NCI-H2029 (cell line): ENCODE measurements at places on chromosomes 2 and 18.

- peak; percentile 89 for DNase-seq
Observed at GRCh38 chr2:9174771-9175437, 31.7 kb upstream of the ASAP2 start.

DNA sequence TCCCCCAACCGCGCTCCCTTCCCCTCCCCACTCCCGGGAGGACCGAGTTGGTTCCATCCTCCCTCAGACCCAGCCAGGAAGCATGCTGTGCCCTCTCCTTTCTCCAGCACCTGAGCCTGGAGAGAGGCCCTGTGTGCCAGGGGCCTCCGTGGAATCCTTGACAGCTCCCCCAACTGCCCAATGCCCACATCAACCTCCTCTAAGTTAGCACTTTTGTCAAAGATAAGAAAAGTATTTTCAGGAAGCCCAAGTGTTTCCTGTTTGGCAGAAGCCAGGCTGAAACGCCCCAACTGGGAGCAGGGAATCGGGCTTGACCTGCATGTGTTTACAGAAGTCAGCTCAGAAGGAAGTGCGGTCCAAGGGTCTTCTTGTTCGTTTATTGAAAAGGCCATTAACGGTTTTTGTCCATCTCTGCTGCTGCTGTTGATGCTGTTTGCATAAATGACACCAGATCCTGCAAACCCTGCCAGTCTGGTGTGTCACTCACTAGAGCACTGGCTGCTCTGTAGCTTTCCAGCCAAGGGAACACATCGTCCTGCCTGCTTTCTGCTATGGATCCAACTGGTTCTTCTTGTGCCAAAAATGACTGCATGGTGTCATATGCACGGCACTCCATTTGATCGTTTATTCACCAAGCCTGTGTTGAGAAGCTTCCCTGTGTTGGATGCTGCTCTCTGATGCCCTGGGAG lies 35.4 kb upstream of the COL6A3 start:
- DNase-seq = peak; percentile 70

GRCh38 chr18:28189400-28190239 lies 12.7 kb upstream of the CDH2 start:
- no peak for DNase-seq

GRCh38 chr2:105919826-105920225 lies 175.1 kb downstream of the NCK2 start:
- peak; percentile 30 for DNase-seq

GRCh38 chr2:220181165-220181564 lies 553.7 kb downstream of the SLC4A3 start:
- DNase-seq = no peak

DNA sequence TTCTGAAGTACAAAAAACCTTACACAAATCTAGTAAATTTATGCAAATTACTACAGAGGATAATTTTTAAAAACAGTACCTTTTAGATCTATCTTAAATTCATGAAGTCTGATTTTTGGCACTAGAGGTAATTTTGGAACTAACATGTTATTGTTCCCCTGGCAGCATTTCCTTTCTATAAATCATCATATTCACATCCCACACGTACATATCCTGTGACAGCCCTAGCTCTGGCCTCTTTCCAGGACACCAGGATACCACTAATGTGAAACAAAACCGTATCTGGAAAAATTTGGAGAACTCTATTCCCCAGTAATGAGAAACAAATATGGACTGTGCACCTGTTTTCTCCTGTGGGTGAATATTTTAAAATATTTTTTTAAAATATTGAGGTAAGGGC lies 14.0 kb upstream of the BIRC6 start:
- no peak for DNase-seq

GRCh38 chr2:33496726-33497125 lies 20.3 kb downstream of the RASGRP3 start:
- DNase-seq = no peak

DNA sequence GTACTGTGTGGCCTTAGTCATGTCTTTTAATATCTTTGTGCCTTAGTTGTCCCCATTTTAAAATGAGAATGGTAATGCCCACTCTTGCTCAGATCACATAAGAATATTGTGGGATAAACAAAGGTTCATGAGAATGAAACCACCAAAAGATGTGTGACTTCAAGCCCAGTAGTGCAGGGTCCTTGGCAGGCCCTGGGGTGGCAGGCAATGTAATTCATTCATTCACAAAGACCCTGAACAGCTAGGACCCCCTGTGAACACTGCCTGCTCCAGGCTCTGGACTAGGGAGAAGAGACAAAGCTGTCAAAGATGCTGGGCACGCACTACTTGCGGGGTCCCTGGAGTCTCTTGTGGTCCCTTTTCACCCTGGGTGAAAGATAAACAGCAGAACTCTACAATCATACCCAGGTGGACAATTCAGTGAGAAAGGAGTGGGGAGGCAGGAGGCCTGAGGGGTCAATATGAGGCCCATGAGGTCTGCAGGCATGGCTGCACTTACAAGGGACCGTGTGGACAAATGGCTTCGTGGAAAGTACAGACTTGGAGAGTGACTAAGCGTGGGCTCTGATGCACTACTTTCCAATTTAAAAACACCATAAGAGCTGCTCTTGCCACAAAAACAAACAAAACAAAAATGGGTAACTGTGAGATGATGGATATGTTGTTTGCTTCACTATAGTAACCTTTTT lies 136.1 kb downstream of the SMAD7 start:
- DNase-seq = no peak

DNA sequence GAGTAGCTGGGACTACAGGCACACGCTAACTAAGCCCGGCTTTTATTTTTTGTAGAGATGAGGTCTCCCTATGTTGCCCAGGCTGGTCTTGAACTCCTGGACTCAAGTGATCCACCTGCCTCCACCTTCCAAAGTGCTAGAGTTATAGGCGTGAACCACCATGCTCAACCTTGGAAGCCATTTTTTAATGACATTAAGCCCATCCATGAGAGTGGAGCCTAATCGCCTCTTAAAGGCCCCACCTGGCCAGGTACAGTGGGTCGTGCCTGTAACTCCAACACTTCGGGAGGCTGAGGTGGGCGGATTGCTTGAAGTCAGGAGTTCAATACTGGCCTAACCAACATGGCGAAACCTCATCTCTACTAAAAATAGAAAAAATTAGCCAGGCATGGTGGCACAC lies 41.6 kb upstream of the TFCP2L1 start:
- no peak for DNase-seq

- DNase-seq = no peak
Observed at GRCh38 chr2:60070196-60070595, 483.3 kb downstream of the BCL11A start.

GRCh38 chr18:24782566-24782965 lies 322.1 kb downstream of the HRH4 start:
- no peak for DNase-seq

DNA sequence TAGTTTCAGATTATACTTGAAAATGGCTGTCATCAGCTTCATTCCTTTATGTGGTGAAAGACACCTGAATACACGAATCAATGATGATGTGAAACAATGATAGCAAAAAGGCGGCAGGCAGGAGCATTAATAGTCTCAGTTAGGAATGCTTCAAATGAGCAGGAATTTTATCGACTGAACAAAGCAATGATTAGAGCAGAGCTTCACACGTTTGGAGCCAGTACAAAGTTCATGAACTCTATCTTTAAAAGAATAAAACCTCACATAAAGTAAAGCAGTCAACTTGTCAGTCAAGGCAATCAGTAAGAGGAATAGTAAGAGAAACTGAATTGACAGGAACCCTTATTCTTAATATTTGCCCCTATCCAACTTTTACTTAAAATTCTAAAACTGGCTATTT lies 78.4 kb upstream of the SERTAD2 start:
- DNase-seq = no peak

DNA sequence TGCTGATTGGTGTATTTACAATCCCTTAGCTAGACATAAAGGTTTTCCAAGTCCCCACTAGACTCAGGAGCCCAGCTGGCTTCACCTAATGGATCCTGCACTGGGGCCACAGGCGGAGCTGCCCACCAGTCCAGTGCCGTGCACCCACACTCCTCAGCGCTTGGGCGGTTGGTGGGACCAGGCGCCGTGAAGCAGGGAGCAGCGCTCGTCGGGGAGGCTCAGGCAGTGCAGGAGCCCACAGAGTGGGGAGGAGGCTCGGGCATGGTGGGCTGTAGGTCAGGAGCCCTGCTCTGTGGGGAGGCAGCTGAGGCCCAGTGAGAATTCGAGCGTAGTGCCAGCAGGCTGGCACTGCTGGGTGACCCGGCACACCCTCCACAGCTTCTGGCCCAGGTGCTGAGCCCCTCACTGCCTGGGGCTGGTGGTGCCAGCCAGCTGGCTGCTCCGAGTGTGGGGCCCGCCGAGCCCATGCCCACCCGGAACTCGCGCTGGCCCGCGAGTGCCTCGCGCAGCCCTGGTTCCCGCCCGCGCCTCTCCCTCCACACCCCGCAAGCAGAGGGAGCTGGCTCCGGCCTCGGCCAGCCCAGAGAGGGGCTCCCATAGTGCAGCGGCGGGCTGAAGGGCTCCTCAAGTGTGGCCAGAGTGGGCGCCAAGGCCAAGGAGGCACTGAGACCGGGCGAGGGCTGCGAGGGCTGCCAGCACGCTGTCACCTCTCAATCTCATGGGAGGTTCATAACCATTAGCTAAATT lies 475.6 kb upstream of the DCC start:
- DNase-seq = no peak

DNA sequence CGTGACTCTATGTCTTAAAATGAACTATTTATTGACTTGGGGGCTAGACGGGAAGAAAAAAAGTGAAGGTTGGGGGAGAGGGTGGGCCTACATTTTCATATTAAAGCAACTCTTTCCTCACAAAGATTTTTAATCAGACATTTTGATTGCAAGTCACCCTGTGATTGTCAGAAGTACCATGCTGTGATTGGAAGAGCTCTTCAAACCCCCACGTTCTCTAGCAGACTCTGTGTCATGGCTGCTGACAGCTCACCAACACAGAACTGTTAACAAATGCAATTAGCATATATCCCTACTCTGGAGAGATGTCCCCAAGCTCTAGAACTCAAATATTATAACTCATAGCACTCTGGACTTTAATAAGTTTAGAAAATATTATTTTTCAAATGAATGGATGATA lies 428.4 kb upstream of the DCC start:
- DNase-seq = no peak

GRCh38 chr2:225103737-225104141 lies 61.5 kb upstream of the DOCK10 start:
- no peak for DNase-seq

GRCh38 chr2:102037681-102038080 lies 45.9 kb downstream of the IL1R2 start:
- DNase-seq = no peak

DNA sequence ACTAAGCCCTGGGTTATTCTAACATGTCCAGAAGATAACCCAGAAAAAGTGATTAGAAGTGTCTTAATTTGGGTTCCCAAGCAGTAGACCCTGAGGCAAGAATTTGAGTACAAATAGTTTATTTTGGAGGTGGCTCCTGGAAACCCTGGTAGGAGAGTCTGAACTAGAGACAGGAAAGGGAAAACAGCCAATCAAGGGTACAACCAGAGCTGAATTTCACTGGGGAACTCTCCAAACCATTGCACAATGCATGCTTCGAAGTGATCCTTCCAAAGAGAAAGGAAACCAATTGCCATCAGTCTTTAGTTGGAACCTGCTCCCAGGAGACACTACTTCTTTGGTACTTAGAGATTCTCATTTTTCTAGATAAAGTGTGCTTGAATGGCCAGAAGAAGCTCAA lies 361.5 kb downstream of the MBD2 start:
- no peak for DNase-seq

DNA sequence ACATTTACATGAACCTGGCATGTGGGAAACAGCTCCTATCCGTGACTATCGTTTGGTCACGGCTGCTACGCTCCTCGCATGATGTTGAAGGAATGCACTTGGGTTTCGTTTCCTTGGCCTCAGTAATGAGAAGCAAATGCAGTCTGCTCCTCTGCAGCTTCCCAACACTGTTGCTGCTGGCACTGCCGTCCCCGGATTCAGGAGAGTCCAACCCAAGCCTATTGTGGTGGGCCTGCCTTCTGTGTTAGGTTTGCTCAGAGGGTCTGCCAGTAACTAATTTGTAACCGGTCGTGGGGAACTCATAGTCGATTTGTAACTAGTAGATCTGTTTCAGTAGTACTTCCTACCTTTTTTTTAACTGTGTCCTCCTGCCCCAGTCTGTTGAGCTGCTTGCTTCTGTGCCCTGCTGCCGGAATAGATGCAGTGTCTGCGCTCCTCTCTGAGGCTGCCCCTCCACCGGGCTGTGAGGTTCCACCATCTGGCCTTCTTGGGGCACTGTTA lies 58.4 kb downstream of the WDSUB1 start:
- DNase-seq = no peak
